AG04450 (cell line): ENCODE measurements at places on chromosomes 2 and 18.

DNA sequence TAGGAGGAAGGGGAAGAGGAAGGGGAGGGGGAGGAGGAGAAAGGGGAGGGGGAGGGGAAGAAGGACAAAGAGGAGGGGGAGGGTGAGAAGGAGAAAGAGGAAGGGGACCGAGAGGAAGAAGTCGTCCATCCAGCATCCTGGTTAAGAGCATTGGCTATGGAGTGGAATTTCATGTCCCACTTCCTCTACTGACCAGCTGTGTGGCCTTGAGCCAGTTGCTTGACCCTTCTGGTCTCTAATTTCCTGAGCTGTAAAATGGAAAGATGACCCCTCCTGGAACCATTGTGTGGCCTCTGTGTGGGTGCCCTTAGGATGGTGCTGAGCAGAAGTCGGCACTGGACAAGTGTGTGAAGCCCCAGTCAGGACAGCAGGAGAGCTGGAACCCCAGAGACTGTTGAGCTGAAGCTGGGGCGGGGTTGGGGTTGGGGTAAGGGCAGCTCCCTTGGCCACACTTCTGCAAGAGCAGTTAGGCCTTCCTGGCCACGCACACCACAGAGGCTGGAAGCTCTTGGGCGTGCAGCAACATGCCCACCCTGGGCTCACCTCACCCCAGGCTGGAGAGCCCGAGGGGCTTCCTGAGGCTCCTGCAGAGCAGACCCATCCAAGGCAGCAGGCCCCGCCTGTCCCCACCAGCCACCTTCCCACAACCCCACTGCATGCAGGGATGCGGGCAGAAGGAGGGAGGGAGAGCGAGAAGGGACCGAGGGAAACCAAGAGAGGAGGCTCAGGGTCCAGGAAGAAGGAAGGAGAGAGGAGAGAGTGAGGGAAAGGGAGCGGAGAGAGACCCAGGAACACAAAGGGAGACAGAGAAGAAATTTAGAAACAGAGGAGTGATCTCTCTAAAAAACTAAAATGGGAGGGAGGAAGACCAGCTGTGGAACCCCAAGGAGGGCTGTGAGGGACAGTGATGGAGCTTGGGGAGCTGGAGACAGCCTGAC, 16.2 kb downstream of the ADRA2B start:
- no peak for DNase-seq

DNA sequence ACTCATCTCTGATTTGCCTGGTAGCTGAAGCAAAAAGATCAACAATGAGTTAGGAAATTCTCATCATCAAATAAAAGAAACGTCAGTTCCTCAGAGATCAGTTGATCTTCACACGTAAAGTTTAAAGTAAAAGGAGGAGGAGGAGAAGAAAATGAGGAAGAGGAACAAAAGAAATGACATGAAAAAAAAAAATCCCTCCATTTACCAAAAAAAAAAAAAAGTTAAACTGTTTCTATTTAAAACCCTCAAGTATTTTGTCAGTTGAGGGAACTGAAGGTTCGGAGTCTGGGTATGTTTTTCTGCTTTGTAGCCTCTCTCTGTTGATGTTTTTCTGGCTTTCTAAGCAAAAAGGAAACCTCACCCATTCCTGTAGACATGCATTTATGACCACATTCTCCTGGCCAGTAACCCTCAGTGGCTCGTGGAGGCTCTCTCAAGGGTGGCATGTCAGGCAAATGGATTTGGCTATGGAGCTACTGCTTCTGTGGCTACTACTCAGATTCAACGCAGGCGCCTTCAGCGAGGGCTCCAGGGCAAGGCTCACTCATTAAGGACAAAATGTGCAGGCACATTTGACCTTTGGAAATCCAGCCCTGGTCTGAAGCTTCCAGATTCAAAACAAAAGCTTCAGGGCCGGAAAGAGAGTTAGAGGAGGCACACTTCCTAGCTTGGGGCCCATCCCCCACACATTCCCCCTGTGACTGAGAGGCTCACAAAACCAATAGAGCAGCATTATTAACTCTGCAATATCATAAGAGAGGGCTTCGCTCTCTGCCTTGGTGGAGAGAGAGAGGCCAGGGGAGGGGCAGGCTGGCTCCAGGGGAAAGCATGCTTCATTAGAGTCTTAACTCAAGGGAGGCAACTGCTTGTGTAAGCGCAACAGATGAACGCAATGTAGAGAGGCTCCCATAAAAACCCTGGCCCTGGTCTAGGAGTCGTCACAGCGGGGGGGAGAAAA, 22.3 kb downstream of the KLF7 start:
- no peak for DNase-seq

DNA sequence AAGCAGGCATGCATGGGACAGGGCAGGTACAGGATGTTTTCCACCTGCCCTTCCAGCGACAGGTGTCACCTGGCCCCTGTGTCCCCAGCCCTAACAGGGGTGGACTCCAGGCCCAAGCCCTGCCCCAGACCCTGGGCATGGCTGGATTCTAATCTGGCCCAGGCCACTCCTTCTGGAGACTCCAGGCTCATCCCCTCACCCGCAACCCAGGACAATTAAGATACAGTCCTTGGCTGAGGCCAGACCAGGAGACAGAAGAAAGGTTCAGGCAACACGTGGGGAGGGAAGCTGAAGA, 9.5 kb downstream of the BIN1 start:
- DNase-seq: no peak

DNA sequence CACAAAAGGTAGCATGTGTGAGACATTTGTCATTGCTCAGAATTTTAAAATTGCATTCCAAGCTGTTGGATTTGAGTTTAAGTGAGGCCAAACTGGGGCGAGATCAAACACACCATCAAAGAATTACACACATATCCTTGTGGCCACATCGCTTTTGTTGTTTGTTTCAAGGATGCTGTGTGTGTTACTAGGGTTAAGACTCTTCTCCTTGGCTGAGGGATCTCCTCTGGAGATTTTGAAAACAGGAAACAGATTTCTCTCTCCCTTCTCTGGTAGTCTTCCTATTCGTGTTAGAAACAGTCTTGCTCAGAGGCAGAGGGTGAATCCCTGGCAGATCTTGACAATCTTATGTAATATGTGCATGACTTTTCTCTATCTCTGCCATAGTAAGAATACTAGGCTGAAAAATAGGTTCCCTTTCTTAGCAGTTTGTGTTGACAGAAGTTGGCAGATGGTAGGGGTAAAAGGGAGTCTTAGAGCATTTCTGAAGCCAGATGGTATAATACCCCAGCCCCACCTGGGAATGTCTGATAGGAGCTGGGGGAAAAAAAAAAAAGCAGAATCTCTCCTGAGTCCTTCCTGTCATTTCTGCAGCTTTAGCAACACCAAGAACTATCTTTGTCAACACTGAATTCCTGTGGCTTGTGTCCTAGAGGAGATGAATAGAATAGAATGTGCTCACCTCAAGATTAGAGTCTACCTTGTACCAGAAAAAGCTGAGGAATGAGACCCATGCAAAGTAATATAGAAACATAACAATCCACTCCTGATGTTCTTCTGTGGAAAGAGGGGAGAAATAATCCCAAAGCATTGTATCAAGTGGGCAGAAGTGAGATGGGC, 101.8 kb downstream of the XRCC5 start:
- DNase-seq: no peak

- no peak for DNase-seq
Observed at GRCh38 chr2:129862668-129863067, 116.8 kb upstream of the RAB6C start.

GRCh38 chr2:112239862-112240261, 15.0 kb downstream of the ZC3H8 start:
- DNase-seq: no peak

GRCh38 chr2:184004289-184004947, 593.9 kb upstream of the ZNF804A start:
- no peak for DNase-seq

DNA sequence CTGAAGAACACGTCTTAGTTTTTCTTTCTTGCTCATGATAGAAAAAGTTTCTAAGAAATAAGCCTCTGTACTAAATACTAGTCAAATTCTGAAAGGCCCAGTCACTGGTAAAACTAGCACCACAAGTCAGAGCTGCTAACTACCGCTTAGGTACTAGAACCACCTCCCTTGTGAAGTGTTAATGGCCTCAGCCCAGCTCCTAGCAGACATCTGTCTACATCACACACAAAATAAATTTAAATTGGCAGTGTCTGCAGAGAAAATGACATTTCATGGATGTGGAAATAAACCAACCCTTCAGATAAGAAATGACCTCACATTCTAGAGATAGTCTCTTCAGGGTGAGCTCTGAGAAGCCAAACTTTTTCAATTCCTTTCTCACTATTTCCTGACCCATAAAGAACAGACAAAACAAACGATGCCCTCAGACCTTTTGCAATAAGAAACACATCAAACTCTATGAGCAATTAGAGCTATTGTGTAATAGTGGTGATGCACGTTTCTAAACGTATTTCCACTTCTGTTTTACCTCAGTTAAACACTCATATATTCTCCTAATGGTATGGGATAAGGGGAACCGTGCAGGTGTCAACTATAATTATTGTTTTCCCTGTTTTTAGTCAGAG, 70.3 kb upstream of the DSG1 start:
- no peak for DNase-seq
